Islet precursor cell (in vitro differentiated cells): ENCODE measurements at places on chromosomes 11 and 22.

DNA sequence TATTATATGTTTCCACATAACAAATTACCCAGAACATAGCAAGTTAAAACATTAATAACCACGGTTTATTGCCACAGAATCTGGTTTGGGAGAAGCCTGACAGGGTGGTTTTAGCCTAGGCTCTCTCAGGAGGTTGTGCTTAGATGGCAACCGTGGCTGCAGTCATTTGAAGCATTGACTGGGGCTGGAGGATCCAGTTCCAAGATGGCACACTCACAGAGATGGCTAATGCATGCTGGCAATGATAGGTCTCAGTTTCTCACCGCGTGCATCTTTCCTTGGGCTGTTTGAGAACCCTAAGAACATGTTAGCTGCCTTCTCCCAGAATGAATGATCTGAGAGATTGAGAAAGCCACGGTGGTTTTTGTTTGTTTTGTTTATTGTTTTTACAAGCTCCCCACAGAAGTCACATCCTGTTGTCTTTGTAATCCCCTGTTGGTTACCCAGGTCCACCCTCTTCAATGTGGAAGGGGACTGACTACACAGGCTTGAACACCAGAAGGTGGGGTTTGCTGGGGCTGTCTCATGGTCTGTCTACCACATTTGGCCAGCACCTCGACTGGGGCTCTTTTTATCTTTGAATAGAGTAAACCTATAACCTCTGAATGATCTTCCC lies 36.6 kb upstream of the GRAMD1B start:
- no peak for DNase-seq

DNA sequence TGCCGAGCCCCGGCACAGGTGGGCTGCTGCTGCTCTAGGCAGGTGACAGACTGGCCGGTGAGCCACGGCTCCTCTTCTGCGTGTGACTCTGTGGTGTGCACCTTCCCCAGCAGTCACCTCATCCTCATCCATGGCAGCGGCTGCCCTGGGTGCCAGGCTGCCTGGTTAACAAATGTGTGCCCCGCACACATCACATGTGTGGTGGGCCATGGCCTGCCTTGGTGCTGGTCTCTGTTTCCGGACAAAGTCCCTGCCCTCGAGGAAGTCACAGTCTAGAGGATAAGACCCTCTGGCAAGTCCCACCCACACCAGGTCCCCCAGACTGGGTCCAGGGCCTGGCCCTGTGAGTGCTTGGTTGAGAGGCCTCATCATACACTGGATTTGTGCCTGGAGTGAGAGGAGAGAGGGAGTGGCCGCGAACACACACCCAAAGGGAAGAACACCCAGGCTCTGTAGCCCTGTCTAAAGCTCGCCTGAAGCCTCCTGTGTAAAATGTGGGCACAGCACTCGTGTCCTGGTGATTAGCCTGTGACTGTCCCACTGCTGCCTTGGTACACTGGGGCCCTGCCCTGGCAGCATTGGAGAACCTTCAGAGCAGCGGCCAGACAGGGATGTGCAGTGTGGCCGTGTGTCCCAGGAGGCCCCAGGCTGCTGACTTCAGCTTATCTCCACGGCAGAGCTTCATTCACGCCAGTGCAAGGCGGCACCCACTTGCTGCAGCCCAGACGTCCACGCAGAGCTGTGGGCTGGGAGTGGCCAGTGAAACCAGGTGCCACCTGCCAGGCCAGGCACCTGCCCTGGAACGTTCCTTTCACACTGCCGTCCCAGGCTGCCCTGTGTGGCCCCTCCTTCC lies 269.9 kb downstream of the TBC1D22A start:
- DNase-seq: no peak

DNA sequence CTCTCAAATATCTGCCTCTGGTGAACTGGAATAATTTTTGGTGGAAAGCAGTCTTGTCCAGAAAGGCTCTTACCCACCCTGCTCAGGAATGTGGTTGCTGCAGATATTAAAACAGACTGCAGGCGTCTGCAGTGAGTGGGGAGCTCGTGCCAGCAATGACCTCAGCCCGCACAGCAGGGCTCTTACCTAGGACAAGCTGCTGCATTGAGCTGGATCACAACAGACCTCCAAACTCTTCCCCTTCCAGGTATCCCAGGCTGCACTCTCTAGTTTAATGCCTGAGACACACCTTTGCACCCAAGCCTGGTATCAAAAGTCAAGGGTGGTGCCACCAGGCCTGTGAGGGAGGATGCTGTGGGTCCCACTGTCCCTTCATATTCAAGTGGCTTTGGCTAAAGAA lies 69.7 kb upstream of the CDON start:
- peak; percentile 83 for DNase-seq

DNA sequence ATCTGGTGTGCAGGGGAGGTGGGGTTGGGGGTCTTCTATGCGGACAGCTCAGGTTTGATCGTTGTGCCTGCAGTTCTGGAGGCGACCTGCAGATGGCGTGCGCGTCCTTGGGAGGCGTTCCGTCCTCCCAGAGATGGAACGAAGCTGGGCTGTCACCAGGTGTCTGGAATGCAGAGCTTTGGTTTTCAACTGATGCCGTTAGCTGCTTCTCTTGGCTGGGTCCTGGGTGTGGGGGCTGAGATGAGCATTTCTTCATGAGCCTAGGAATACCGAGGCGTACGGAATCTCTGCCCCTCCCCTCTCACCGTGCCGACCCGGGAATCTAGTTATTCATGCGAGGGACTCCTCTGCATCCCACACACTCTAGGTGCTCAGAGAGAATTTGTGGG lies 98.6 kb downstream of the CEP164 start:
- DNase-seq: peak; percentile 89

GRCh38 chr11:130029137-130029536 lies 26.5 kb upstream of the PRDM10 start:
- no peak for DNase-seq

DNA sequence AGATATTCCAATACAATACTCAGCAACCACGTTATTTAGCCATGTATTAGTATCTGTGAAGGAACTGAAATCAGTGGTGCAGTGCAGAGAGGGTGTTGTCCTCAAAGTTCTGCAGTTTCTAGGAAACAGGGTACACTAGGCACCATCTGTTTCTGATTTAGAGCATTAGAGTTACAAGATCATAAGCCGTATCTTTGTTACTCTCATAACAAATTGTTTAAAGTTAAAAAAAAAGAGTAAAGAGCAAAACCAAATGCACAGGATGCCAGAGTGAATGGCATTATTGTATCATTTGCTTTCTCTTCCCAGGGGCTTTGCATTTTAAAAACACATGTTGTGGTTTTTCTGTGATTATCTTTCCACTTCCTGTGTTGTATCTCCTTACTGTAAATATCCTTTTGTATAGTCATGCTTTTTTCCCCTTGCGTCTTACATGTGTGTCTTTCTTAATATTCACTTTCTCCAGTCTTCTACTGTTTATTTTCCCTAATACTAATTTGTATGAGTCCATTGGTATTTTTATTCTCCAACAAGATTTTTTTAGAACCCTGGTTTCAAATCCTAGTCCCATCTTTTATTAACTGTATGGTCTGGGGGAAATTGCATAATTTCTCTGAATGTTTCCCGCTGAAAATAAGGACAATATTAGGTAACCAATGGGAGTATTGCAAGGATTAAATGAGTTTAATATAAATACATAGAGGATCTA lies 15.2 kb upstream of the NUP160 start:
- DNase-seq: no peak
